ENCODE measurements at places on chromosomes 16 and 17. TPM values are rescaled to one million over a fixed set of nuclear protein-coding genes. Genes with fewer than 3 reads are reported as not detected.

Gene CYTH1
- 32.1 TPM for total RNA-seq

Gene ATP6V0A1
- total RNA-seq = 42.8 TPM

Gene AATK
- 0.70 TPM for total RNA-seq

Gene SAMD14
- 1.9 TPM for total RNA-seq

Gene TK1
- 2.6 TPM for total RNA-seq
